ENCODE measurements at places on chromosomes 3 and 15.

- no peak for DNase-seq
These were observed 87.1 kb upstream of the VEPH1 start for GRCh38 chr3:157590273-157590672.

DNA sequence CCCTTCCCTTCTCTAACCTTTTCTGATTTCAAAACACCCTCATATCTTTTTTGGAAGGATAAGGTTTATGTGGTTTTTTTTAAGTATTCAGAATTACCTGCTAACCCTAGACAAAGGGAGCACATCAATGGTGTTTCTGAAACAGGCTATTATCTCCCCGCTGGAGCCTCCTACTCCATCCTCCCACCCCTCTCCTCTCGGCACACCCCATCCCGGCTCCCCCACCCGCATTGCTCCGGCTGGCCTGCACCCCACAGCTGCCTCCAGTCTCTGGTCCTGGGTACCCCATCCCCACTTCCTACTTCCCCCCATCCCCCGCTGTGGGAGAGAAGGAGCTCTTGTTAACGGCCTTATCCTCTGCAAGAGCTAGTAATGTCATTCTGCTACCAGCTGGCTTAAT is 59.2 kb downstream of the PDIA5 start:
- DNase-seq = no peak

DNA sequence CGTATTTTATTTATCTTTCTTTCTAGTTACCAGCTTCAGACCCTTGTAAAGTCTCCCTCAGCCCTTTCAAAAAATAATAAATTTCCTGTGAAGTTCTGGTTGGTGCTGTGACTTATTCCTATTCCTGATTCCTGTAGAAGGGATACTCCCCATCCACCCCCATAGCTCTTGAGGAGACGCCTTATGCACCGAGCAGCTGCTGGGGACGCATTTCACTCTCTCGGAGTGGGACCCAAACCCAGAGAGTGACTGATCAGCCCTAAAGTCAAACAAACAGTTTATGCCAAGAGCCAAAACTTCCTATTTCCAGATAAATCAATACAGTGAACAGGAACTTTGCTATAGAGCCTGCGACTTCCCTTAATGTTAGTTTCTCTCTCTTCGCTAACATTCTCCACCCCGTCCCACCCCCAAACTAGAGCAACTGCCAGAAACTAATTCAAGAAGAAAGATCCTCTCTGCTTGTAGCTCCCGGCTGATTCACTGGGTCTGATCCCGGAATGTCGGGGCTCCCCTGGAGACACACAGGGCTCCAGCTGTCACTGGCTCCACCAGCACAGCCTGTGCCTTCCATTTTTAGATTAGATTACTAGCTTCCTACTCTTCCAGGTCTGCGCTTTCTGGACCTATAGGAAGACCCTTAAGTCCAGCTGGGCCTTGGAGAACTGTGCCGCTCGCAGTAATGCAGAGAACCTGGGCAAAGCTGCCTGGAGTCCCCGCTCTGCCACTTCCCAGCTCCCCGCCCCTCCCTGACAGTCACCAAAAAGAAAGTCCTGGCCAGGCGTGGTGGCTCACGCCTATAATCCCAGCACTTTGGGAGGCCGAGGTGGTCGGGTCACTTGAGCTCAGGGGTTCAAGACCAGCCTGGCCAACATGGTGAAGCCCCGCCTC is 45.2 kb downstream of the KLHL25 start:
- DNase-seq = no peak

GRCh38 chr3:171113716-171114115 is 87.2 kb upstream of the SLC2A2 start:
- DNase-seq = no peak

- no peak for DNase-seq
These were observed 117.6 kb downstream of the CHDH start for GRCh38 chr3:53728606-53729005.

DNA sequence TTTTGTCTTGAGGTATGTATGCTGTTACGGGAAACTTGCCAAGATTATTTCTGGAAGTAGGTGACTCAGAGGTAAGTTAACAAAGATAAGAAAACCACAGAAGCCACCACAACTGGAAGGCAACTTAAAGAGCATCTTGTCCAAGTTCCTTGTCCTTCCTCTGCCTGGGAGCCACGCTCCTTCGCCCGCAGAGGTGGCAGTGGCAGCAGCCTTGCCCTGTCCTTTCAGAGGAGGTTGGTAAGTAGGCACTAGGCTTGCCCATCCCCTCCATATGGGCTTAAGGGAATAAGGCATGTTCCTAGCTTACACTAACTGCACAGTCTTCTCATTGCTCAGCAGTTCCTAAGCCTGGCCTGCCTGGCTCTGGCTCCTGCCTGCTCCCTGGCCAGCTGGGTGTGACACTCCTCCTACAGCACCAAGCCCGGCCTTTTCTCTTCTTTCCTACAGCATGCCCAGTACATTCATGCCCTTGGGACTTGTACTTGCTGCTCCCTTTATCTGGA is 48.0 kb upstream of the RAB6B start:
- no peak for DNase-seq

DNA sequence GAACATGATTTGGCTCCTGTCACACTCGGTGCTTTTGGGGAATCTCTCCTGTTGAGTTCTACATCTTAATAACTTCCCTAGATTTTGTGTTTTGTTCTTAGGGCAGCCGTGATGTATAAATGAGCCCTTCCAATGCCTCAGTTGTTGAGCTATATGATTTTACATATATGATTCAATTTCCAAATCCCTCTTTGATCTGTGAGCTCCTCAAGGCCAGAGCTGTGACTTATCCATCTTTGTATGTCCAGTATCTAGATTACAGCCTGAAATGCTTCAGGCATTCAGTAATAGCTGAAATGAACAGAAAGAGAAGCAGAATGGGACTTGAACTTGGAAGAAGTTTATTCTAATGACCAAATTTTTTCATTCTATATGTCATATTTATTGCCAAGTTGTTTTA is 26.6 kb downstream of the CGGBP1 start:
- no peak for DNase-seq

DNA sequence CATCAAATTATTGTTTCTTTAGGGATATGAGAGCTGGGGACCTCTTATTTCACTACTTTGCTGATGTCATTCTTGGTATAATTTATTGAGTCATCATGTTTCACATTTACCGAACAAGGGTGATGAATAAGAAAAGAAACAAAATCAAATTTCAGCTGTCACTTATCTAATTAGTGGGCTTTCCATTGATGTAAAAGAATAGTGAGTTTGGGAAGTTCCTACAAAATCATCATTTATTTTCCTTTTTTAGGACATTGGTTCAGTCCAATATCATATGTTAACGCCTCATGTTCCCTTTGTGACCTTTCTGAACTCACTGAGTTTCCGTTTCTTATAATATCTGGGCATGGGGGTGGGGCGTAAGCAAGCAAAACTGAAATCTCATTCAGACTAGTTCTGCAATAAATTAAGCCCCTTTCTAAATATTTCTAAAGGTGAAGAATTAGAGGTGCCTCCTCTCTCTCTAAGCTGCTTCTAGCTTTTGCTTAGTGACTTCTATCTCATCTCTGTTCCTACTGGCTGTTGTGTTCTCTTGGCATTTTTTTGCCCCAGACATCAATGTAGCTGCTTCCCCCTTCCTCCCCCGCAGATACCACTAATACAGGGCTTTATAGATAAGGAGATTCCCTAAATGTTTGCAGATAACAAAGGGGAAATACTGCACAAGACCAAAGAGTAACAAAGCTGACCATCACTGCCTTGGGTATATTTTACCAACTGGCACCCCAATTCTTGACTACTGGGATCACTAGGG is 238.0 kb upstream of the CTNNB1 start:
- no peak for DNase-seq

GRCh38 chr15:42808913-42809312 is 72.0 kb upstream of the CDAN1 start:
- DNase-seq = no peak

- DNase-seq = no peak
These were observed 5.2 kb downstream of the TADA3 start for GRCh38 chr3:9786825-9787669.

DNA sequence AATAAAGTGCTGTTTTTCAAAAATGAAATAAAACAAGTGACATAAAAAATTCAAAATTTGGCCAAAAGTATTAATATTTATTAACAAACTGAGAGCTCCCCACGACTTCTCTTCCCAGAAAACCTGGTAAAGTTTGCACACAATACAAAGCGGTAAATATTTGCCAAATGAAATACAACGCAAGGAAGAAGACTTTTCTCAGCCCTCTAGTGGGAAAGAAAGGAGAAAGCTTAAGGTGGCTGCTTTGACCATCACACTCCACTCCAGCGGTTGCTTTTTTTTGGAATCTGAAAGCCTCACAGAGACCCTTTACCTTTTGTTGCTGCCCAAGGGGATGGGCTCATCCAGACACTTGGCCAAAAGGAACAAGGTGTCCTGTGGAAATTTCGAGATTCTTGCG is 1.1 kb upstream of the GK5 start:
- DNase-seq = no peak

- DNase-seq = no peak
These were observed 36.2 kb downstream of the ZNF589 start for GRCh38 chr3:48276911-48277641.

DNA sequence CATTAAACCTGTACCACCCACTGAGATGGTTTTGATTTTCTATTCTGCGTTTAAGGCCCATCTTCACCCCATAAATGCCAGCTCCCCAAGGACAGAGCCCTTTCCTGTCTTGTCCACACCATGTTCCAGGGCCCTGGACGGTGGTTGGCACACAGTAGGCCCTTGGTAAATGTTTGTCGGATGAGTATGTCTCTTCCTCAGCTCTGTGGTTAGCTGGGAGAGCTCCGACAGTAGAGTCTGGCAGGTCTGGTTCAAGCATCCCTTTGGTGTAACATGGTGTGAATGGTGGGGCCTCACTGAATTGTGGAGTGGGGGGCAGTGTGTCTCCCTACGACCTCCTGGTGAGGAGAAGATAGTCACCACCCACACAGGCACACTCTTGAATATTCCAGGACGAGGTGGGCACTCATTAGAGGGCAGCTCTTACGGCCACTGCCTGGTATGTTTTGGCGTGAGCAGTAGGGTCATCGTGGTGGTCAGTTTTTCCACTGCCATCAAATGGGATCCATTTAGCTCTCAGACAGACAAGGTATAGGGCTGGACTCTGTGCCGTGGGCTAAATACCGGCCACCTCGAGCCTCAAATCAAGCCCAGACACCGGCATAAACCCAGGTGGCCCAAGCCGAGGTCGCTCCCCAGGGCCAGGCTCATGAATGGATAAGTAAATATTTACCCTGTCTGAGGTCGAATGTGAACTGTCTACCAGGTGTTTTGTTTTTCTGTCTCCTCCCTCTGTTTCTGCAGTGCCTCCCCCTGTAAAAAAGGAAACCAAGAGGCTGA is 61.3 kb downstream of the SMAD3 start:
- no peak for DNase-seq

DNA sequence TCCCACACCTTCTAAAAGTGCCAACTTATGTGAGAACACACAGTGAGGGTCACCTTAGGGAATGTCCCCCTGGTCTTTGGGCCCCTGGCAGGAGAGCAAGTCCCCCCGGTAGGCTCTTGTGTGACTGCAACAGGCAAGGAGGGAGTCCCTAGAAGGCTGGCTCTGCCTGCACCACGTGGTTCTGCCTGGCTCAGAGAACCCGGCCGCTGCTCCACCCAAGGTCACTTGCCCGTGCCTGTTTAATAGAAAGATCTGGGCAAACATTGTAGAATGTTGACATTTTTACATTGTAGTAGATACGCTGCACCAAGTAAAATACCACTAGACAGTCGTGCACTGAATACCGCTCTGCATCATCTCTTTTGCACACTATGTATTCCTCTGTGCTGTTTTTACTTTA is 21.9 kb downstream of the GABRA5 start:
- DNase-seq = no peak

DNA sequence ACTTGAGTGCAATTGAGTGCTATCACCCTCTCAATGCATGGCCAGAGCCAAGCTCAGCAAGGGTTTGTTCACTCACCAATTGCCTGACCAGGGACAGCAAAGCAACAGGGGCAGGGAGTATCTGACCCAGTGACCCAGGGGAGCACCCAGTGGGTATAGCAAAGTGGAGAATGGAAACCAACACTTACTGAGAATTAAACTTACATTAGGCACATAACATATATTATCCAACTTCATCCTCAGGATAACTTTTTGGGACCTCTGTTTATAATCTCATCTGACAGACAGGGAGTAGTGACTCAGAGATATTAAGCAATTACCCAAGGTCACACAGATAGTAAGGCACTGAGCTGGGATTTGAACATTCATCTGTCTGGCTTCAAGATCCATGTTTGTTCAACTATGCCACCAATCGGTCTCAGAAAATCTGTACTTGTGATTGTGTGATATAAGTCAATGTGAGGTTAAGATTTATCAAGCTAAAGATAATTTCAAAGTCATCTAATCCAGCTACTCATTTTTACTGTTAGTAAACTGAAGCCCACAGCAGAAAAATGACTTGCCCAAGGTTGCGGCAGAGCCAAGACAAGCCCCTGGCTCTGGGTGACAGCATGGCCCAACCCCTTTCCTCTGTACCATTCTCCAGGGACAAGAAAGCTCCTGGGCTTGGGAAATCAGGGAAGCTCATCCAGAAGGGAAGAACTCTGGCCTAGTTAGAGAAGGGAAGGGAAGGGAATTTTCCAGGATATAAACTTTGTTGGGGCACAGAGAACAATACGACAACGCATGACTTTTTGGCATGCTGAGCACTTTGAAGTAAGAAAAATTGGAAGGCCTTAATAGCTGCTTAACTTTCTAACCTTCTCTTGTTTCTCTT is 138.0 kb upstream of the SMAD3 start:
- no peak for DNase-seq

DNA sequence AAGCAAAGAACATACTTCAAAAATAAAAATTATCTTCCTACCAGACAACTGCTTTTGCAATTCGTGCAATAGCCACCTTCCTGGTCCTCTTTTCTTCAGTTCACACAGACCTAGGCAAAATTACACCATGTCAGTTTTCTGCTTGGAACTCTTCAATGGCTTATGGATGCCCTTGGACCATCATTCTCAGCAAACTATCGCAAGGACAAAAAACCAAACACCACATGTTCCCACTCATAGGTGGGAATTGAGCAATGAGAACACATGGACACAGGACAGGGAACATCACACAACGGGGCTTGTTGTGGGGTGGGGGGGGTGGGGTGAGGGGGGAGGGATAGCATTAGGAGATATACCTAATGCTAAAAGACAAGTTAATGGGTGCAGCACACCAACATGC is 29.2 kb upstream of the PLSCR5 start:
- no peak for DNase-seq

GRCh38 chr3:99659951-99660350 is 21.6 kb downstream of the COL8A1 start:
- DNase-seq = no peak

GRCh38 chr3:66469220-66469640 is 31.6 kb downstream of the LRIG1 start:
- no peak for DNase-seq

GRCh38 chr3:49805367-49805782 is 2.3 kb downstream of the INKA1 start:
- DNase-seq = no peak

DNA sequence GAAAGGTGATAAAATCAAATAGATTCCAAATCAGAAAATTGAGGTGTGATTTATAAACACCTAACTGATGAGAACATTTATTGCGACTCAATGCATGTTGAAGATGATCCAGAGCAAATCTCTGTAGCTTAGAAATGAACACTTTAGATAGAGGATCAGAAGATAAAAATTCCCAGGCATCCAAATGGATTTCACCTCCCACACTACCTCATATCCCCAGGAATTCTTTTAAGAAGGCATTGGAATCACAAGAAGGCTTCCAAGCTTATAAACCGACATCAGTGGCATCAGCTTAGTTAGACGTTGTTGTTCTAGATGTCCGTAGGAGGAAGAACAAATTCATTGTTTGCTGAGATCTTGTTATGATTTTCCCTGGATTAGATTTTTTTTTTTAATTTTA is 154.4 kb downstream of the EBLN2 start:
- no peak for DNase-seq

Data from activated CD4-positive, alpha-beta T cell treated with anti-CD3 and anti-CD28 coated beads, Interleukin-2, amount 50 U/mL, for 4 hours (primary cell).